ENCODE measurements at places on chromosomes 7 and 10. TPM values are rescaled to one million over a fixed set of nuclear protein-coding genes. Genes with fewer than 3 reads are reported as not detected.

NUTM2A gene
- 0.33 TPM for total RNA-seq

- DNase-seq, result no peak
These were observed 12.1 kb downstream of the SKIDA1 start for GRCh38 chr10:21513405-21513788.

HOXA2 gene
- 0.16 TPM for total RNA-seq

GRCh38 chr10:132630666-132631337 lies 93.2 kb downstream of the INPP5A start:
- DNase-seq, result peak; percentile 50

CC2D2B gene
- 0.09 TPM for total RNA-seq

GRID2IP gene
- total RNA-seq, result not detected

TACC2 gene
- total RNA-seq, result 9.2 TPM

DNA sequence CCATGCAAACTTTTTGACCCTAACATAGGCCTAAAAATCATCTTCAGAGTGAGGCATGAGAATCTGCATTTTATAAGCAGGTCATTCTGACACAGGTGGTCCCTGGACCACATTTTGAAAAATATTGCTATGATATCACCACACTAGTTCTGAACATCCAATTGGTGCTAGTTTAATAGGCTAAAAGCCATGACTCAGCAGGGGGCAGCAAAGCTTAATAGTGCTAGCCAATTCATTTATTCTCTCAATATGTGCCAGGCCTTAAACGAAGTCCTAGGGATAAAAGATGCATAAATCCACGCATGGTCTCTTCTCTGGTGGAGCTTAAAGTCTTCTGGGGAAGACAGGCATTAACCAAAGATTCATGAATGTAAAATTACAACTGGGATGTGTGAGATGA lies 10.2 kb upstream of the SLC25A28 start:
- peak; percentile 83 for DNase-seq

CUTC gene
- total RNA-seq, result 18.3 TPM

- DNase-seq, result no peak
These were observed 285.8 kb upstream of the SP4 start for GRCh38 chr7:21142081-21142480.

UCMA gene
- not detected for total RNA-seq

DNA sequence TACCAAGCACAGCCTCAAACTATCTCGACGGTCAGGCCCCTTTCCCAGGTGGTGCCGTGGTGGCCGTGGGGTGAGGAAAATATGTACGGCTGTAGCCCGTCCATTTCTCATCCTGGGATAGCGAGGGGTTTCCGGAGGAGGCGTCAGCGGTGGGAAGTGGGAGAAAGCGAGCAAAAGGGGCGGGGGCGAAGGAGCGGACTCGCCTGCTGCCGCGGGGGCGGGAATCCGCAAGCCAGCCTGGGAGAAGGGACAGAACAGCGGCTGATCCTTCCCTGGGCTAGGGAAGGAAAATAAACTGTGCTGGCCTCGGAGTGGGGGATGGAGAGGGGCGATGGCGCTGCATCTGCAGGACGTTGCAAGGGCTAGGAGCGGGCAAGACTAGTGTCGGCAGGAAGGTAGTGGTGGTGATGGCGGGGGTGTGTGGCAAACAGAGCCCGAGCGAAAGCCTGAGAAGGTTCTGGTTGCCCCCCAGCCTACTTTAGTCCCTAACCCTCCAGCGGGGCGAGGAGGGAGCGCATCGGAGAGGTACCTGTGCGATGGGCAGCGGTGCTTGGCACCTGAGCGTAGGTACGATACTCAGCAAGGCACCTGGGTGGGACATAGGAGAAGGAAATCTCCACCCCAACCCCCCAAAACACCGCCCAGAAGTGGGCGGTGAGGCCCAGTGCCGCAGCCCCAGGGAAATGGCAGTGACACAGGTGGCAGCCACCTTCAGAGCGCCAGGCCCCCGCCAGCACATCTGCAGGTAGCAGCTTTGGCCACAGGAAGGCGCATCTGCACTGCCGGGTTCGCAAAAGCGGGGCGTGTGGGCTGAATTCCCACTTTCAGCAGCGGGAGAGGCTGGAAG lies 49.9 kb upstream of the STEAP1B start:
- DNase-seq, result peak; percentile 33

GRCh38 chr10:100508691-100509150 lies 10.9 kb downstream of the SEC31B start:
- DNase-seq, result peak; percentile 70

GRCh38 chr7:155763691-155764437 lies 48.4 kb downstream of the SHH start:
- DNase-seq, result no peak

MYL10 gene
- total RNA-seq, result not detected

DNA sequence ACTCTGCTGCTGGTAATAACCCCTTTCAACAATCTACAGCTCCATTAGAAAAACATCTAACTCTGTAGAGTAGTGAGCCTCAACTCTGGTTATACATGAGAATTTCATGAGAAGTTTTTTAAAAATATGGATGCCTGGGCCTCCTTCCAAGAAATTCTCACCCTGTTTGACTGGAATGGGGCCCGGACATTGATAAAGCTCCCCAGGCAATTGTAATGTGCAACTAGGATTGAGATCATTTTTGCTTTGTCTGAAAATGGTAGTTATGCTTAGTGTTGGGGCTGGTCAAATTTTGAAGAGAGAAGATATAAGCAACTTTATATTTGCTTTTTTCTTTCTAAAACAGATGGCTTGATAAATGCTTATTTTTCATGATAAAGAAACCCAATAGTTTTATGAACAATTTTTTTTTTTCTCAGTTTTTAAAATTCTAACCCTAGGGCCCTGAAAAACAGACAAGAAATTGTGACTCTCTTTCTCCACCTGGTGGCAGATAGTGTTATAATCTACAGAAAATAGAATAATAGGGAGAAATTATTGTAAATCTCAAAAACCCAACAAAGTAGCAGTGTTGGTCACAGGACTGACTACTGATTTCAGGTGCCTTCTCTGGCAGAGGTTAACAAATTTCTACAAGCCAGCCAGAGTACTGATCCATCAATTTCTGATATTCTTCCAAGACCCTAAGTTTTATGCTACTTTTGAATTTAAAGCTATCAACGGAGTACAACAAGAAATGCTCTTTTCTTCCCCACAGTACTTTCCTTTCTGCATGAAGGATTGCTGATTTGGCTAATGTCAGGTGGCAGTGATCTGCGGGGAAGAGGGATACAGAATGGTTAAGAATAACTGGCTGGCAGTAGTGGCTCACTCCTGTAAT lies 174.8 kb downstream of the DKK1 start:
- DNase-seq, result peak; percentile 83

DNA sequence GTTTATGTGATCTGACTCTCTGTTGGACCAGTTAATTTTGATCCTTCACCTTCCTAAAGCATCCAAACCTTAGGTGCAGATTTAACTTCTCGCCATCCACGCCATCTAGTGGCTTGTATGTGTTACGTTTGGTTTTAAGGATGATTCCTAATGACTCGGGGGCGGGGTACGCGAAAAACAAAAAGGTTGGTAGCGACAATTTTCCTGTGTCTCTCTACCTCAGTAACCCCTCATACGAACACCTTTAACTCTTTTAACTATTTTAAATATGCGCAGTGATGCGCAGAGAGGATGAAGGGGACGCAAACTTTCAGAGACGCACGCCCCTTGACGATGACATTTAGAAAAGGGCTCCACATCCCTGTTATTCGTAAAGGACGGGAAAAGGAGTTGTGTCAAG lies 714 bp upstream of the KCND2 start:
- peak; percentile 82 for DNase-seq

- DNase-seq, result no peak
These were observed 41.8 kb upstream of the FAM133B start for GRCh38 chr7:92631850-92632487.

DPP6 gene
- total RNA-seq, result not detected

DNA sequence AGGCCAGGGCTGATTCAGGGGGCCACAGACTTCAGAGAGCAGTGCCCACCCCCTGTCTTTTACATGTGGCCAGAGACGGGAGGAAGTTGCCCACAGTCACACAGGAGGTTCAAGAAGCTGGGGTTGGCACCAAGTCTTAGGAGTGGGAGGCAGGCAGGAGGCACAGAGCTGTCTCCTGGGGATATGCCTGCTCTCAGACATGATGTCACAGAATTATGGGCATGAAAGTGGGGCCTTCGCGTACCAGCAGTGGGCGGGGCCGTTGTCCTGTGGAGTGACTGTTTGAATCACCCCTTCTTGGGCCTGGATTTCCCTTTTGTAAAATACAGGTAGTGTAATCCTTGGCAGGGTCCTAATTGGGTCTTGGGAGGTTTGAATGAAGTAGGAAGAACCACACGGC lies 81.2 kb upstream of the PPIF start:
- no peak for DNase-seq

TCAF2 gene
- 1.6 TPM for total RNA-seq

CAMK1D gene
- total RNA-seq, result 2.3 TPM

SORCS3 gene
- 0.16 TPM for total RNA-seq

DNA sequence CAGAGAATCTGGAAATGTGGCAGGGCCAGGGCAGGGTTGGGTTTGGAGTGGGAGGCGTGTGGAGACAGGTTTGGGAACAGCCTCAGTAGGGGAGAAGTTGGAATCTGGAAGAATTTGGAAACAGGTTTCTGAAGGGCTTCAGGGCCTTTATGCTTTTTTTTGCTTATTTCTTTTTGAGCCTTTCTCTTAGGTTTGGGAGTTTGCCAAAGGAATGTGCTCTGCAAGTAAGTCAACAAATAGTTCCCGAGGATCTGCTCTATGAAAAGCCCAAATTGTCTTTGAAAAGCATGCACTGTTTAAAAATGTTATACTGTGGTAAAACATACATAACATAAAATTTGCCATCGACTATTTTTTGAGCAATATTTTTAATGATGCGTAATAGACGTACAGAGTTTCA lies 86.7 kb upstream of the ADRB1 start:
- DNase-seq, result peak; percentile 81

GRCh38 chr7:26988836-26989374 lies 106.9 kb downstream of the HOXA1 start:
- no peak for DNase-seq

DNA sequence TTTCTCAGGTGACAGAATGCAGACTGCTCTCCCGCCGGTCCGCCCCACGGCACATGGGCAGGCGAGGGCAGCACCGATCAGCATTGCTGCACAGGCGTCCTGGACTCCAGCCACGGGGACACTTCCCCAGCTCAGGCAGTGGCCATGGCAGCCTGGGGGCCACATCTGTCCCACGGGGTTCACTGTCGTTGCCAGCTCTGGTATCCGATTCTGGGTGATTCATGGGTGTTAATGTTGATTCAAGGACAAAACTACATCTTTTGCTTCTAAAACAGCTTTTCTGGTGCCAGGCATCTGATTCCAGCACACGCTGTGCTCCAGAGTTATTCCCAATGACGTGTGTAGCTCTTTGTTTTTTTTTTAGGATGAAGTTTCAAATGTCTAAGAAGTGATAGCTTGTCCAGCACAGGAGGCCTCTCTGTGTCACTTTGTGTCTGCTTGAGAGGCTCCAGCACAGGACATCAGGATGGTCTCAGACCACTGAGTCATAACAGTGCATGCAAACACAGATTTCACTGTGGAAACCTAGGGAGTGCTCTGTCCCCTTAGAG lies 218.0 kb downstream of the WDR37 start:
- no peak for DNase-seq

- no peak for DNase-seq
These were observed 108.2 kb downstream of the PTPN20 start for GRCh38 chr10:47019155-47020145.

DNA sequence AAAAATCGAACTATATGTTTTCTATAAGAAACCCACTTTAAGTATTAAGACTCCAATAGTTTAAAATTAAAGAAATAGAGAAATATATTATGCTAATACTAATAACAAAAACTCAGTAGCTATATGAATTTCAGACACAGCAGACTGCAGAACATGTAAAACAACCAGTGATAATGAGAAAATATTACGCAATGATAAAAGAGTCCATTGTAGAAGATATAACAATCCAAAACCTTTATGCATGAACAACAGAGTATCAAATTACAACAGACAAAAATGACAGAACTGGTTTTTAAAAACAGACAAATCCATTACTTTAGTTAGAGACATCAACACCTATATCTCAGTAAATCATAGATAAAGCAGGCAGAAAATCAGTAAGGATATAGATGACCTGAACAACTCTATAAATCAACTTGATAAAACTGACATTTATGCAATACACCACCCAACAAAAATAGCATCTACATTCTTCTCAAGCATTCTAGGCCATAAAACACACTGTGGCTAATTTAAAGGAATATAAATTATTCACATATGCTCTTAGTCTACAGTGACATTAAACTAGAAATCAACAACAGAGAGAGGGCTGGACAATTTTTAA lies 669.5 kb upstream of the GHITM start:
- DNase-seq, result no peak

DNA sequence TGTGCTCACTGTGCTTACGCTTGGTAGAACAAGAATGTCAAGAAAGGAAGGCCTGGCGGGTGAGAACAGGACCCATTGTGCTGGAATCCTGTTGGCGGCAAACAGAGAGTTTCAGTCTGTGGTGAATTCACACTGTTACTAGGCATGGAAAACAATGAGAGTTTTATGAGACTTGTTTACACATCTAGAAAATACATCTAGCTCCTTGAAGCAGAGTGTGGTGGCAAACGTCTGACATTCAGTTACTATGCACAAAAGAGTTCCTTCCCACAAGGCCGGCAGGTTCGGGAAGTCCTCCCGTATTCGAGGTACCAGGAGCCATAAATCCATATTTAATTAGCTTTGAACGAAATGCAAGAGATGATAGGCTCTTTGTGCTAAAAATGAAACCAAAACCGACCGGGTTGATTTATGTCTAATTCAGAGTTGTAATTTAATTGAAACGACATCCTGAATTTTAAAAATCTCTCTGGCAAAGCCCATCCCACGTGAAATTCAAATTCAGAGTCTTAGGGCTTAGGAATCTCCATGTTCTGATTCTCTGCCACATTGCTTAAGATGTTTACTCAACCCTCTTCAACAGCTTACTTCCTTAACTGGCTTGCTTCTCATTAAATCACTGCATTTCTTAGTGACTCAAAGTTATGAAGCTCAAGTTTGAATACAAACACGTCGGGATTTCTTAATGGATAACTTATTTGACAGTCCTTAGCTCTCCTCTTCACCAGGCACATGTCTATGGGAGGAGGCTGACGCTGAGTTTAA lies 299.9 kb upstream of the PITRM1 start:
- DNase-seq, result peak; percentile 77

DNA sequence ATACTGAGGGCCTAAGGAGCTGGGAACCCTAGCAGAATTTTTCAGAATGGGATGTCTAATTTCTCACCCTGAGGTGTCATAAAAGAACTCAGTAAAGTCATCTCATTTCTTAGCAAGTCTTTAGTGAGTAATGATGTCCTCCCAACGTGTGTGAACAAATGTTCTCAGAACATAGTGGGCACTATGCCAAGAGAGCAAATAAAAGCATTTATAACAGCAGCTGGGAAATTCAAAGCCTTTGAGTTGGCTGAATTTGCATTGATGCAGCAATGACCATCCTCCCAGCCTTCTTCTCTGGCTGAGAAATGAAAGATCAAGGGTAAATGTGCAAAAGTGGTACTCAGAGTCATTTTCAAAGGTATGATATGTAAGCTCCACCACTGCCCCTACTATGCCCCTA lies 109.4 kb downstream of the FAM107B start:
- no peak for DNase-seq

Measured in fibroblast of the aortic adventitia (primary cell).